Gastrocnemius medialis (tissue), 4 donors: ENCODE measurements at places on chromosomes 6 and 20. TPM values are rescaled to one million over a fixed set of nuclear protein-coding genes. Genes with fewer than 3 reads are reported as not detected.

GRCh38 chr20:30815577-30816181, 441.8 kb upstream of the DEFB115 start:
- H3K27me3 ChIP-seq: peaks cover 11% of the 10 kb centered on the region
- no peaks in the 10 kb centered on the region for H3K36me3 ChIP-seq
- H3K27ac ChIP-seq: no peak overlapping the region

The ELOVL2 gene
- 0.07 TPM for total RNA-seq

- no peak for DNase-seq
- no peaks in the 10 kb centered on the region for H3K36me3 ChIP-seq
- peaks cover 12% of the 10 kb centered on the region for H3K4me1 ChIP-seq
- H3K4me3 ChIP-seq: no peak overlapping the region
- H3K27ac ChIP-seq: no peak overlapping the region
Measured at GRCh38 chr6:327538-328116, 35.3 kb downstream of the DUSP22 start.

DNA sequence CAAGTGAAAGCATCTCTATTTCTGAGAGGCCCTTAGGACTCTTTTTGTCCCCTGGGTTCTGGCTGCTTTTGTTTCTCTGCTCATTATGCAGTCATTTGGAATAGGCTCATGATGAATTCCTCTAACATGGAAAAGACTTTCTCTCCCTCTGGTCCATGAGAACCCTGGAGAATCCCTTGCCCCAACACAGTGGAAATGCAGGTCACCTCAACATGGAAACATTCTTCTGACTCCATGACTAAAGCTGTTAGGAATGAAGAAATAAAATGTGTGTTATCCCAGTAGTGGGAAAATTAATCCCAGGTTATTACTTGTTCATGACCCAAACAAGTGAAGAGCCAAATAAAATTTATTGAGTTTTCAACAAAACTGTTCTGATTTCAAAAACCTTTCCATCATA, 458.6 kb downstream of the EPM2A start:
- no peaks in the 10 kb centered on the region for H3K4me1 ChIP-seq
- H3K4me3 ChIP-seq: no peak overlapping the region
- no peak for DNase-seq
- no peak overlapping the region for H3K27ac ChIP-seq

The TRIM38 gene
- total RNA-seq: 2.2 TPM

The CLVS2 gene
- 0.36 TPM for total RNA-seq

GRCh38 chr6:154548130-154548830, 37.8 kb upstream of the CNKSR3 start:
- H3K27ac ChIP-seq: no peak overlapping the region
- no peak for DNase-seq
- H3K27me3 ChIP-seq: no peaks in the 10 kb centered on the region
- H3K36me3 ChIP-seq: no peaks in the 10 kb centered on the region
- no peak overlapping the region for H3K4me3 ChIP-seq

DNA sequence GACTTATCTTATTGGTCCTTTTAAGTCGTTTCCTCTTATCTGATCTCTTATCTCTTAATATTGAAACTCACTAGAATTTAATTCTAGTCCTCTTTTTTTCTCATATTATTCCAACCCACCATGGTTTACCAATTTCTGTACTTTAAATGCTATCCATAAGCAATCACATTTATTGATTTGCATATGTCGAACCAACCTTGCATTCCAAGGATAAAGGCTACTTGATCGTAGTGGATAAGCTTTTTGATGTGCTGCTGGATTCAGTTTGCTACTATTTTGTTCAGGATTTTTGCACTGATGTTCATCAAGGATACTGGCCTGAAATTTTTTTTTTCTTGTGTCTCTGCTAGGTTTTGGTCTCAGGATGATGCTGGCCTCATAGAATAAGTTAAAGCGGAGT, 7.7 kb downstream of the DEFB125 start:
- H3K4me3 ChIP-seq: no peak overlapping the region
- H3K36me3 ChIP-seq: no peaks in the 10 kb centered on the region
- no peak overlapping the region for H3K27ac ChIP-seq
- DNase-seq: no peak
- H3K4me1 ChIP-seq: no peaks in the 10 kb centered on the region

DNA sequence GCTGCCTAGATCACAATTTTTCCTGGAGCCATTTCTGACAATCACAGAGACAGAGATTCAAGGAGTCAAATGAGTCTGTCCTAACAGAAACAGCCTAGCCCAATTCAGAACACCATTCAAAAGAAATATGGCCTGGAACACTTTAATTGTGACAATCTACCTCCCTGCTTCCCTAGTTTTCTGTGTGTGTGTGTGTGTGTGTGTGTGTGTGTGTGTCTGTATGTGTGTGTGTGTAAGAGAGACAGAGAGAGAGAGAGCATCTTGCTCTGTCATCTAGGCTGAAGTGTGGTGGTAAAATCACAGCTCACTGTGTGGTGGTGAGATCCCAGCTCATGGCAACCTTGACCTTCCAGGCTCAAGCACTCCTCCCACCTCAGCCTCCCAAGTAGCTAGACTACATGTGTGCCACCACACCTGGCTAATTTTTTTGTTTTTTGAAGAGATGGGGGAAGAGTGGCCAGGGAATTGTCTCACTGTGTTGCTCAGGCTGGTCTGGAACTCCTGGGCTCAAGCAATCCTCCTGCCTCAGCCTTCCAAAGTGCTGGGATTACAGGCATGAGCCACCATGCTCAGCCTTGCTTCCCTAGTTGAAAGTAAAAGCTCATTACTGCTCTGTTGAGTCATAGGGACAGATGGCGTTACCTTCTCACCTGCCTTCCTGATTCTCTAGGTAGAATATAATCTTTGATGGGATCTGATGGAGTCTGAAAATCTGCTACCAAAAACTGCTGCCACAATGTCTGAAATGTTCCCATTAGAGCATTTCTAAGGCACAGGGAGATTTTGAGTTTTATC, 89.6 kb upstream of the BEND6 start:
- no peaks in the 10 kb centered on the region for H3K36me3 ChIP-seq
- no peaks in the 10 kb centered on the region for H3K27me3 ChIP-seq
- H3K4me3 ChIP-seq: no peak overlapping the region
- DNase-seq: no peak

The ARMC2 gene
- 0.56 TPM for total RNA-seq

DNA sequence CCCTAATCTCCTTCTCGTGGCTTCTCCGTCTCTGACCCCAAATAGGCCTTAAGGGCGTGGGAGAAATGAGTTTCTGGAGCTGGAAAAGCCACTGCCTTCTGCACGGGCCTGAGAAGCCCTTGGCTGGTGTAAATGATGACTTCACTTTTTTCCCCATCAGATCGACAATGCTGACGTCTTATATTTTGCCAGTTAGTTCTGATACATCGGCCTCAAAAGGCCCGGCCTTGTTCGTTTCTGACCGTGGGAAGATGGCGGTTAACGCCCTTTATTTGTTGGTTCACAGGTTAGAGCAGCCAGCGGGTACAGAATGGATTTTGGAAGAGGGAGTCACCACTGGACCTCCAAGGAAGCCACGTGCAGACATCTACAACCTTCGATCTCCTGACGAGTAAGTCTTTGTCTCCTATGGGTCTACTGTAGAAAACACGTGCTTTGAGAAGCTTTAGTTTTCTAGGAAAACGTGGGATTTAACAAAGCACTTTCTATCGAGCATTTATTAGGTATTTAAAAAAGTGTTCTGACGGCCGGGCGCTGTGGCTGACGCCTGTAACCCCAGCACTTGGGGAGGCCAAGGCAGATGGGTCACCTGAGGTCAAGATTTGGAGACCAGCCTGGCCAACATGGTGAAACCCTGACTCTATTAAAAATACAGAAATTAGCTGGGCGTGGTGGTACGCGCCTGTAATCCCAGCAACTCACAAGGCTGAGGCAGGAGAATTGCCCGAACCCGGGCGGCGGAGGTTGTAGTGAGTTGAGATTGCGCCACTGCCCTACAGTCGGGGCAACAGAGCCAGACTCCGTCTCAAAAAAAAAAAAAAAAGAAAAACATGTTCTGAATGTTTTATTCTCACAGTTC, 1.2 kb upstream of the ZNFX1 start:
- no peaks in the 10 kb centered on the region for H3K27me3 ChIP-seq
- peak overlapping the region; percentile 88 for H3K4me3 ChIP-seq
- H3K36me3 ChIP-seq: no peaks in the 10 kb centered on the region
- DNase-seq: no peak
- peaks cover 52% of the 10 kb centered on the region for H3K4me1 ChIP-seq

DNA sequence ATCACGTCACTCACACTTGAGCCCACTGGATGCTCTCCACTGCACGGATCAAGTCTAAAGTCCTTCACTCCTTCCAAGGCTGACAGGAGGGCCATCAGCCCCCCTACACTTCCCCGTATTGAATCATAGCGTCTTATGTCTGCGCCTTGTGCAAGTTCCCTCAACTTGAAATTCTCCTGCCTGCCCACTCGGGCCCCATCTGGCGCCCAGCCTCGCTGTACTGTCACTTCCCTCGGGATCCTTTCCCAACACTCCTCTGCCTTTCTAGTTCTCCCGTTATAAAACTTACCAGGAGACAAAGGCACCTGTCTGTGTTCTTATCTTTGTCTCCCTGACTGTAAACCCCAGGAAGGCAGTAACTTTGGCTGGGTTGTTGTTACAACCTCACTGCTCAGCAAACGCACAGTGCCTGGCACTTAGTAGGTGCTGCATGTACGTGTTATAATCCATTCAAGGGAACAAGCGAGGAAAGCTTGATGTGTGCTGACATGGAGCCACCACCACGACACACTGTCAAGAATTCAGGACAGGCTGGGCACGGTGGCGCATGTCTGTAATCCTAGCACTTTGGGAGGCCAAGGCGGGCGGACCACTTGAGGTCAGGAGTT, 33.8 kb upstream of the ZFAND3 start:
- H3K27ac ChIP-seq: no peak overlapping the region
- DNase-seq: no peak
- H3K4me1 ChIP-seq: peaks cover 14% of the 10 kb centered on the region
- H3K36me3 ChIP-seq: no peaks in the 10 kb centered on the region

The PKHD1 gene
- total RNA-seq: 0.02 TPM

The FAM209B gene
- not detected for total RNA-seq

DNA sequence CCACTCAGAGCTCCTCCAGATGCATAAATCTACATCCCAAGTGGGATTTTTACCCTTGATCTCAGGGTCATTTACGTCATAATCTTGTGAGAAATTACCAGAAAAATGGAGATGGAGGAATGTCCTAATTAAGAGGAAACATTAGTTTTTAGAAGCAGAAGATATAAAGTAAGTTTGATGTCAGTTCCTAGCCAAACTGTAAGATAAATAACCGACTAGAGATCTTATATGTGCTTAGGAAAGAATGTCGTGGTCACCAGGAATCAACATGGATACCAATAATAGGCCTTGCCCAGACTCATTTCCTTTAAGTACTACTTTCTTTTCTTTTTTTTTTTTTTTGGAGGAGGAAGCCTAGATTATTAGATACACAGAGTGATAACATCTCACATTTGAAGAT, 186.9 kb downstream of the UTRN start:
- H3K27me3 ChIP-seq: no peaks in the 10 kb centered on the region
- H3K27ac ChIP-seq: no peak overlapping the region
- no peak overlapping the region for H3K4me3 ChIP-seq

The ENPP1 gene
- 3.6 TPM for total RNA-seq

GRCh38 chr6:169224716-169225115, 28.9 kb downstream of the THBS2 start:
- H3K4me3 ChIP-seq: no peak overlapping the region
- H3K36me3 ChIP-seq: no peaks in the 10 kb centered on the region
- no peaks in the 10 kb centered on the region for H3K27me3 ChIP-seq
- no peak overlapping the region for H3K27ac ChIP-seq
- DNase-seq: no peak

The RAET1G gene
- total RNA-seq: 0.89 TPM

The WFDC10B gene
- total RNA-seq: not detected

- no peaks in the 10 kb centered on the region for H3K27me3 ChIP-seq
- H3K4me1 ChIP-seq: no peaks in the 10 kb centered on the region
- H3K36me3 ChIP-seq: no peaks in the 10 kb centered on the region
- no peak overlapping the region for H3K27ac ChIP-seq
- no peak for DNase-seq
Measured at GRCh38 chr6:162336359-162336758, 391.2 kb downstream of the PRKN start.

- no peaks in the 10 kb centered on the region for H3K27me3 ChIP-seq
- no peak overlapping the region for H3K4me3 ChIP-seq
- no peak for DNase-seq
Measured at GRCh38 chr6:84003131-84003530, 30.4 kb upstream of the MRAP2 start.

GRCh38 chr6:14739827-14740226, 506.0 kb upstream of the JARID2 start:
- H3K4me3 ChIP-seq: no peak overlapping the region
- DNase-seq: no peak
- no peak overlapping the region for H3K27ac ChIP-seq
- H3K4me1 ChIP-seq: no peaks in the 10 kb centered on the region

- no peak for DNase-seq
- H3K27ac ChIP-seq: peak overlapping the region; percentile 98
- H3K27me3 ChIP-seq: no peaks in the 10 kb centered on the region
- H3K4me1 ChIP-seq: peaks cover 12% of the 10 kb centered on the region
- no peaks in the 10 kb centered on the region for H3K36me3 ChIP-seq
Measured at GRCh38 chr6:32854376-32855178, 585 bp downstream of the PSMB9 start.

The SLC22A16 gene
- not detected for total RNA-seq

The FAM217A gene
- total RNA-seq: not detected

GRCh38 chr6:6661191-6661590, 72.7 kb downstream of the LY86 start:
- no peak for DNase-seq
- H3K27me3 ChIP-seq: no peaks in the 10 kb centered on the region
- H3K4me3 ChIP-seq: no peak overlapping the region
- H3K4me1 ChIP-seq: peaks cover 5% of the 10 kb centered on the region
- H3K27ac ChIP-seq: no peak overlapping the region
- no peaks in the 10 kb centered on the region for H3K36me3 ChIP-seq

DNA sequence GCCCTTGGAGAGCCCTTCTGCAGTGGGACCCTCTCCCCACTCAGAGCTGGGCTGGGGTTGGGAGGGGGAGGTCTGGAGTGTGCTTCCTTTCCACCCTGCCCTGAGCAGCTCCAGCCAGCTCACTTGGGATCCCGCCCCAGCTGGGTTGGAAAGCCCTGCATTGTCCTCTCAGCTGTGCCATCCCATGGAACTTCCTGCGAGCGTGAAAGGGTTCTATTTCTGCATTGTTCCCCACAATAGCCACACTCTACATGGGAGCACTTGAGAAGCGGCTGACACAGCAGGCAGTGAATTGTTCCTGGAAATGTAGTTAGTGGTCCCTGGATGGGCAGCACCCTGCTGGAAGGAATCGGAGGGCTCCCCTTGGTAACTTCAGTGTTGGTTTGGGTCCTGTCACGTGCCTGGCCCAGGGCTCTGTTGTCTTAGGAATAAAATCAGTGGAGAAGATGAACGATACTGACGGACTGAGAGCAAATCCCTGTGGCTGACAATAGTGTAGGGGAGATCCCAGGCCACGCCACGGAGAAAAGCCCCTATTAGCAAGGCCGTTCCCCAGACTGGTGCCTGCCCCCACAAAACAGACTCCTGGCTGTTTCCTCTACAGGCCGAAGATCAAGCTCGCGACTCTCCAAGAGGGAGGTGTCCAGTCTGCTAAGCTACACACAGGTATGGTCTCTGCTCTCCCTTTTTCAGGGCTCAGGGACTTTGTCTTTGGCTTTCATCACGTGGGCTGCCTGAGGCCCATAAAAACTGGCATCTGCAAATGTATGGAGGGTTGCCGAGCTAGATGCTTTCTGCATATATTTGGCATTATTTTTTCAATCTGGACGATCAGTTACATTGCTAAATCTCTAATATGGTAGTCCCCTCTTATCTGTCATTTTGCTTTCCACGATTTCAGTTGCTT, 18.8 kb downstream of the DNMT3B start:
- H3K4me1 ChIP-seq: peaks cover 2% of the 10 kb centered on the region
- no peaks in the 10 kb centered on the region for H3K36me3 ChIP-seq
- H3K4me3 ChIP-seq: no peak overlapping the region
- no peak overlapping the region for H3K27ac ChIP-seq

- no peak overlapping the region for H3K4me3 ChIP-seq
- H3K4me1 ChIP-seq: no peaks in the 10 kb centered on the region
- no peaks in the 10 kb centered on the region for H3K27me3 ChIP-seq
- no peak overlapping the region for H3K27ac ChIP-seq
Measured at GRCh38 chr20:21685981-21686380, 19.5 kb upstream of the PAX1 start.
